ENCODE measurements at places on chromosomes 7 and 10.
A peak's percentile ranks its signal among the peaks of the same experiment; 100 is the strongest.

GRCh38 chr7:127708788-127709187 lies 56.8 kb downstream of the SND1 start:
- peak; percentile 60 for DNase-seq

DNA sequence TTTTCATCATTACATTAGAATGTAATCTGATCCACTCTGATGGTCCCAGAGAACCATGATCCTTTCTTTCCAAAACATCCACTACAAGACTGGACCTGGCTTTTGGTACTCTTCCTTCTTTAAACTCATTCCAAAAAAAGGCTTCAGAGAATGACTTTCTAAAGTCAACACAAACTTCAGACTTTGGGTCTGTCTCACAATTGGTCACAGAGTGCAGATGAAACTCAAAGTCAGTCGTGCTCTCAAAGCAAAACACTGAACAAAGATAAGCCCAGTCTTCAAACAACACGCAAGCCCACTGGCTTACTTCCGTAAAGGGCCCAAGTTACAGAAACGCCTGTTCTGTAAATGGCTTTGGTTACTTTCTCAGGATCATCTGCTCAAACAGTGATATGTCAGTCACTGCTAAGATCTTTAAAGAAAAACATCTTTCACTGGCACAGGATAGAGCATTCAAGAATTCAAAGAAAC lies 250.9 kb upstream of the MKLN1 start:
- no peak for DNase-seq

GRCh38 chr7:138864667-138865066 lies 66.7 kb upstream of the ATP6V0A4 start:
- no peak for DNase-seq

- no peak for DNase-seq
Measured at GRCh38 chr7:139095194-139095659, 14.3 kb downstream of the ZC3HAV1 start.

- no peak for DNase-seq
Measured at GRCh38 chr7:88597941-88598425, 161.5 kb upstream of the ZNF804B start.

DNA sequence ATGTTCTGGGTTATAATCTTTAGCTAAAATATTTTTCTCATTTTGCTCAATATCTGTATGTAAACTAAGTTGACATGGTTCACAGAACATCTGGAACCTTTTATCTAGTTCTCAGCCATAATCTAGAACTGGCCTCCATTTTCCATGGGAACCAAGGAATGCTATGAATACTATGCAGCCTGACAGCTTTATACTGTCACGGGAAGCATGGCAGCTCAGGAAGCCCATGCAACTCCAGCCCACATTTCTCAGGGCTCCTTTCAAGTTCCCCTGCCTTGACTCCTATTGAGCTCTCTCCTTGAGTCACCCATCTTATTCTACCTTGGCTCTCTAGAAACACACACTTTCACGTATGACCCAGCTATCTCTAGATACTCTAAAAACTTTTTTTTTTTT lies 36.6 kb upstream of the PRKAR2B start:
- DNase-seq, result no peak

- DNase-seq, result no peak
Measured at GRCh38 chr10:8017277-8017676, 37.2 kb upstream of the GATA3 start.

- peak; percentile 94 for DNase-seq
Measured at GRCh38 chr7:2621948-2622640, 9.7 kb upstream of the TTYH3 start.

- DNase-seq, result no peak
Measured at GRCh38 chr7:96169439-96169838, 152.5 kb downstream of the SLC25A13 start.

- DNase-seq, result no peak
Measured at GRCh38 chr10:110898391-110898790, 20.6 kb downstream of the BBIP1 start.

- DNase-seq, result no peak
Measured at GRCh38 chr7:157774495-157774894, 437.7 kb downstream of the DNAJB6 start.
